ENCODE measurements at places on chromosomes 6 and 20.

DNA sequence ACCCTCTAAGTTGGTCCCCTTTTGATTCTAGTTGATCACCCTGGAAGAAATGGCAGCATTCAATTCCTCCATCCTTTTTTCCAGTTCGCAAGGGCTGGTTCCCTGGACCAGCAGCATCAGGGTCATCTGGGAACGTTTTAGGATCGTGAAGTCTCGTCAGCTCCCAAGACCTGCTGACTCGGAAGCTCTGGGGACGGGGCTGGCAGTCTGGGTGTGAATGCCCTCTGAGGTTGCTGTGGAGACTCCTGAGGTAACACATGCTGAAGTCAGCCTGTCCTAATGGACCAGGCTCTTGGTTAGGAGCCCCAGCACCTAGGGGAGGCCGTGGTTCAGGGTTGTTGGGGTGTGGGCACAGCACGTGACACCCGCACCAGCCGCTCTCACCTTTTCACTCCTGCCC is 164.1 kb downstream of the SYNDIG1 start:
- no peak for DNase-seq

- DNase-seq = no peak
Observed at GRCh38 chr20:2252419-2252997, 43.3 kb upstream of the TGM3 start.

GRCh38 chr6:163563318-163563717 is 148.8 kb downstream of the QKI start:
- DNase-seq = no peak

GRCh38 chr6:56831334-56831733 is 123.6 kb upstream of the BEND6 start:
- no peak for DNase-seq

- no peak for DNase-seq
Observed at GRCh38 chr6:165729307-165729936, 66.4 kb upstream of the PDE10A start.

GRCh38 chr20:9632991-9633390 is 118.6 kb downstream of the LAMP5 start:
- no peak for DNase-seq

DNA sequence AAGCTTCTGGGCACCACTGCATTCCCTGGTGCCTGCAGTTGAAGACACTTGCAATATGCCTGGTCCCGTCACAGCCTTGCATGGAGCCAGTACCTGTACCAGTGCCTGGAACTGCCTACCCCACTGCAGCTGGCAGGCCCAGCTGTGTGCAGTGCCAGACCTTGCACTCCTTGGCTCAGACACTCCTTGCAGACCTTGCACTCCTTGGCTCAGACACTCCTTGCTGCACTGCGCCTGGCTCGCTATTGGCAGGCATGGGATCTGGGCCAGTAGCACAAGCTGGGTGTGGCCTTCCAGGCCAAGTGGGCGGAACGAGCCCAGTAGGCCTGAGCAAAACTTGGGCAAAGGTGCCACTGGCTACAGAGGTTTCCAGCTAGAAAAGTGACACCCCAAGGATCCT is 1189.1 kb downstream of the GRIK2 start:
- DNase-seq = no peak

GRCh38 chr6:109510358-109510757 is 27.3 kb upstream of the ZBTB24 start:
- DNase-seq = no peak

- no peak for DNase-seq
Observed at GRCh38 chr6:96975852-96976251, 51.3 kb downstream of the KLHL32 start.

- peak; percentile 49 for DNase-seq
Observed at GRCh38 chr20:49045440-49046086, 549 bp upstream of the CSE1L start.

Measured in C1 segment of cervical spinal cord (tissue), 14 donors.